Type B pancreatic cell (in vitro differentiated cells): ENCODE measurements at places on chromosomes 7 and 10.

DNA sequence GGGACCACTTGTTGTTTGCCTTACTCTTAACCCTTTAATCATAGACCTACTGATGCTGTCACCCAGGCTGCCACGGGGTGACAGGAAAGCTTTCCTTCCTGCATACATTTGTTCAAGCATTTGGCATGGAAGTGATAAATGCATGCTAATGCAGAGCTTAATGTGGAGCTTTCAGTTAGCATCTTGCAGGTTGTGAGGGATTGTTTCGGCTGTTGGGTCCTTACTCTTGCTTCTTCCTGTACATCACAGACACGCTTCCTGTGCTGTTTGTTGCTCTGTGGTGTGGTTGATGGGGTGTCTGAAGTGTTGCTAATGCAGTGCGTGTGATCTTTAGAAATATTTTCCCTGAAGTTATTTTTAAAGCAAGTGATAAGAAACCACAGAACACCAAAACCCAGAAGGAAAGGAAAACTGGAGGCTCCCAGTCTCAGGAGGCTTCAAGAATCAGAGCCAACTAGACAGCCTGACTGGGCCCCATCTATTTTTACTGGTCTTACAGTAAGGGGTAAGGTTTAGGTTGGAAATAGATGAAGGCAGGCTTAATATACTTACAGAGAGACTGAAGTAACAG is 143.1 kb downstream of the CHN2 start:
- no peak for DNase-seq

DNA sequence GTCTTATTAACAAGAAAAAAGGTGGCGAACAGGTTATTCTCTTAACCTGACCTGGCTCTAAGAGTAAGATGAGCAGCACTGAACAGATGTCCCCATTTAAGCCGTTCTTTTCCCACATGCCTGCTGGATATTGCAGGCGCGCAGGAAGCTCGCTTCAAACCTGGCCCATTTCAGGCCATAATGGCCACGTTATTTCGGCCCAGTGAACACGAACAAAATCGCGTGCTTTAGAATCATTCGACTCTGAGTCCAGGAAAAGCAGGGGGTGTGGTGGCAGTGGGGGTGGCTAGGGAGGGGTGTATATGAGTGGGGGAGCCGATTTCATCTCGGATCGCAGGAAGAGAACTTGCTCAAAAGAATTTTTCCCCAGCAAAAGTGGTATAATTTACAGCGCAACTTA is 6.6 kb upstream of the SP8 start:
- DNase-seq = no peak

DNA sequence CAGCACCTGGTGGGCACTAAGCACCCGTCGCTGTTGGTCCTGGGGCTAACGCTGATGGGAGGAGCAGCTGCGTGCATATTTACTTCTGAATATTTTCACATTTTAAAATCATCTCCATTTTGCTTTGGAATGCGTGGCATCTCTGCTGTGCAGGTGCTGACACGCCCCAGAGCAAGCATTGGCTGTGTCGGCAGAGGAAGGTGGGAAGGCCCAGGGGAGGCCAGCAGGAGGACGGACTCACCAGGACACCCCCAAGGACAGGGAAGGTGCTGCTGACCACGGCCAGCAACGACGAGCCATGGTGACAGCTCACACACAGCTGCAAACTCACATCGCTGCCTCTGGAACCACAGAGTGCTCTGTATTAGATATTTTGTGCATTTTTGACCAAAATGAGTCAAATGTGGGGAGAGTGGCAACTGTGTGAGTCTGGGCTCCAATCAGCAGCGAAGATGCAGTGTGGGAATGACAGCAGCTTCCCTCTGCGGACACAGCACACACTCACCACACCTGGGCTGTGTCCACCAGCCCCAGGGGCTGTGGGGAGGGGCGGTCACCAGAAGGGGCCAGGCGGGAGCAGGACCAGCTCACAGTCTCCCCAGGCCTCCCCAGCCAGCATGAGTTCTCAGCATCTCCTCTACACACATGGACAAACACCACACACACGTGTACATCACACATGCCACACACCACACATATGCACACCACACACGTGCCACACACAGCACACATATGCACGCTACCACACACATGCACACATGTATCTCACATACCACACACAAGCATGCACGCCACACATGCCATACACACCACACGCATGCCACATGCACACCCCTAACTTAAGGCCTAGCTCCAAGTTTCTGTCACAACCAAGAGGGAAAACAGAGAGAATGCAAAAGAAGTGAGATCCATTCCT is 58.2 kb downstream of the PTPRN2 start:
- DNase-seq = no peak

DNA sequence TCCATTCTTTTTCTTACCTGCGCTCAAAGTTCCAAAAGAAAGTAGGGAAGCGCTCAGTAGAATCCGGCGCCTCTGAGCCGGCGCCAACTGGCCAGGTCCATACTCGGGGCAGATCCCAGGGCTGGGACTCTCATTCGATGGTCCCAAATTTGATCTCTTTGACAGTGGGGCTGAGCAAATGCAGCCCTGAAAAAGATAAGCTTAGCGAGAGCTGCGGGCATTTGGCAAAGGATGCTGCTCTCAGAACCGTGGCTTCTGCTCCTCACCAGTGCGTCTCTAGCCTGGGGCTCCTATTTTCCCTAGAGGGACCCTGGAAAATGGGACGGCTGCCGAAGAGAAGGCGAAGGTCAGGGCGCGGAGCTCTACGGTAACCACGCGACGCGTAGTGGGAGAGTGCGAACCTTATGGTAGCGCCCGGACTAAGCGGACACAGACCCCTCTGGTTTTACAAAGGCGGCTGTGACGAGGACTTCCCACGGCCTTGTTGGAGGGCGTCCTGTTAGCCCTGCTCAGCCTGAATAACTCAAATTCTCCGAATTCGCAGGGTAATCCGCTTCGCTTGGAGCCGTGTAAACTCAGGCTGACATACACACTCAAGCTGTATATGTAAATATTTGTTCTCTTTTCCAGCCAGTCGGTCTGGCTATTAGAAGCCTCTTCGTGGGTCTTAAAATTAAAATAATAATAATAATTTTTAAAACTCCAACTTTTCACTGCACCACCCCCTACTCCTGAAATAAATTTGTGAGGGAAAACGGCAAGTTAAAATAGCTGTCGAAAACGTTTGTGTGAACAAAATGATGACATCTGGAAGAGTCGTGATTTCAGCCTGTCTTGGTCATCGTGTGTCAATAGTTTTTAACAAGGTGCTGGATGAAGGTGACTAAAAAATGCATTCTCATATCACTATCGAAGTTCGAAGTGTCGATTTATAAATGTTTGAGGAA is 869 bp upstream of the TBX20 start:
- DNase-seq = no peak

GRCh38 chr10:89981891-89982290 is 280.5 kb downstream of the KIF20B start:
- no peak for DNase-seq

DNA sequence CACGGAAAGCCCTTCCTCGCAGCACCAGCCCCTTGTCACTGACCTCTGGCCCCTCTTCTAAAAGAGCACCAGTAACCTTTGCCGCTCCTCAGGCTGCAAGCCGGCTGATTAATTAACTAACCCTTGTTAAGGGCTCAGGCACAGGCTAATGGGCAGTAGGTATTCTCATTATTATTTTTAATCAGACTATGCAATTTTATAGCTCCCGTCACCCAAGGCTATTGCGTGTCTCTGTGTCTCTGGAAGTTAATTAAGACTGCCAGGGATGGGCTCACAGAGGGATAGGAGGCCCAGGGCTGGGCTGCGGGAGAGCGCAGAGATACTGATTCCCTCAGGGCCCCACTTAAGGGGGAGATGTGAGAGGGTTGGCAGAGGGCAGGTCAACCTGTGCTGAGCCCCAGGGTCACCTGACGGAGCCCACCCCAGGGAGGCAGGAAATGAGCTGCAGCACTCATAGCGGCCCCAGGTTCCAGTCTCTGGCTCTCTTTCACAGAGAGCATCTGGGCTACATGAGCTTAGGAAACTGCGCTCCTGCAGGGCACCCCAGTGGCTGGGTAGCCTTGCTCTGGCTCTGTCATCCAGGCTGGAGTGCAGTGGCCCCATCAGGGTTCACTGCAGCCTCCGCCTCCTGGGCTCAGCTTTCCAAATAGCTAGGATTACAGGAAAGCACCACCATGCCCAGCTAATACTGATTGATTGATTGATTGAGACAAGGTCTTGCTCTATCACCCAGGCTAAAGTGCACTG is 92.2 kb upstream of the LRRC4 start:
- DNase-seq = no peak

- no peak for DNase-seq
Observed at GRCh38 chr7:45089341-45089891, 647 bp upstream of the NACAD start.
